Right ventricle myocardium superior (tissue), 1 donor: ENCODE measurements at places on chromosomes 6 and 20. TPM values are rescaled to one million over a fixed set of nuclear protein-coding genes. Genes with fewer than 3 reads are reported as not detected.

Gene SLC17A9
- total RNA-seq: 0.73 TPM

Gene CHMP4B
- 101 TPM for total RNA-seq

Gene PLCG1
- total RNA-seq: 45.0 TPM

Gene C6orf15
- total RNA-seq: not detected

Gene HLA-DRB5
- total RNA-seq: 17.7 TPM

Gene GPLD1
- total RNA-seq: 1.0 TPM

Gene SDCBP2
- total RNA-seq: 2.5 TPM

Gene PSORS1C1
- total RNA-seq: 1.2 TPM

Gene SRSF12
- total RNA-seq: not detected

Gene DACT2
- 1.6 TPM for total RNA-seq

Gene LINC00237
- not detected for total RNA-seq

Gene SPDEF
- not detected for total RNA-seq

Gene ZNF334
- total RNA-seq: 0.40 TPM

Gene MCHR2
- total RNA-seq: not detected

Gene EMILIN3
- total RNA-seq: 5.6 TPM

Gene PGC
- not detected for total RNA-seq
